Melanocyte of skin (primary cell): ENCODE measurements at places on chromosomes 16 and 17. TPM values are rescaled to one million over a fixed set of nuclear protein-coding genes. Genes with fewer than 3 reads are reported as not detected.

The GSPT1 gene
- total RNA-seq: 70.5 and 113 TPM in 2 replicates

The HASPIN gene
- 17.9 and 21.6 TPM in 2 replicates for total RNA-seq

The KRT222 gene
- total RNA-seq: 0.77 TPM in 1 of 2 replicates, not detected in the other

The MT1H gene
- not detected in 2 replicates for total RNA-seq

The DNAH2 gene
- under 0.01 TPM in 1 of 2 replicates, not detected in the other for total RNA-seq

The DNAH9 gene
- total RNA-seq: 0.34 and 1.5 TPM in 2 replicates

The KRTAP3-2 gene
- total RNA-seq: not detected in 2 replicates

The OTOP3 gene
- not detected in 2 replicates for total RNA-seq

The C16orf95 gene
- 9.7 and 15.0 TPM in 2 replicates for total RNA-seq

The IRX3 gene
- 13.0 and 15.6 TPM in 2 replicates for total RNA-seq

The GPR142 gene
- total RNA-seq: not detected in 2 replicates

The HOXB8 gene
- 0.33 TPM in 1 of 2 replicates, not detected in the other for total RNA-seq

The TP53TG3C gene
- total RNA-seq: 1.4 TPM in 1 of 2 replicates, not detected in the other

The RUNDC3A gene
- total RNA-seq: 0.15 and 0.33 TPM in 2 replicates

The QRICH2 gene
- 1.3 and 1.9 TPM in 2 replicates for total RNA-seq

The SLC9A5 gene
- total RNA-seq: 0.69 and 1.8 TPM in 2 replicates

The PRPSAP2 gene
- 46.0 and 46.4 TPM in 2 replicates for total RNA-seq

The SENP3 gene
- 98.6 and 114 TPM in 2 replicates for total RNA-seq

The CHST4 gene
- total RNA-seq: not detected in 2 replicates

The TUBB3 gene
- 126 and 245 TPM in 2 replicates for total RNA-seq

The TBC1D26 gene
- 0.33 TPM in 1 of 2 replicates, not detected in the other for total RNA-seq

The KRT31 gene
- total RNA-seq: not detected in 2 replicates

The SRSF1 gene
- 195 and 309 TPM in 2 replicates for total RNA-seq

The MYH2 gene
- total RNA-seq: not detected in 2 replicates

The KRTAP1-1 gene
- not detected in 2 replicates for total RNA-seq

The PDE6G gene
- 0.46 and 1.00 TPM in 2 replicates for total RNA-seq

The CCL8 gene
- total RNA-seq: 0.67 TPM in 1 of 2 replicates, not detected in the other

The HOXB7 gene
- total RNA-seq: 8.9 and 10.7 TPM in 2 replicates

The TP53TG3F gene
- under 0.01 TPM in 1 of 2 replicates, not detected in the other for total RNA-seq

The NOL3 gene
- 11.7 and 20.7 TPM in 2 replicates for total RNA-seq

The SEPHS2 gene
- total RNA-seq: 15.3 and 21.3 TPM in 2 replicates

The PRSS8 gene
- total RNA-seq: not detected in 2 replicates
